ENCODE measurements at places on chromosomes 2 and 18.

DNA sequence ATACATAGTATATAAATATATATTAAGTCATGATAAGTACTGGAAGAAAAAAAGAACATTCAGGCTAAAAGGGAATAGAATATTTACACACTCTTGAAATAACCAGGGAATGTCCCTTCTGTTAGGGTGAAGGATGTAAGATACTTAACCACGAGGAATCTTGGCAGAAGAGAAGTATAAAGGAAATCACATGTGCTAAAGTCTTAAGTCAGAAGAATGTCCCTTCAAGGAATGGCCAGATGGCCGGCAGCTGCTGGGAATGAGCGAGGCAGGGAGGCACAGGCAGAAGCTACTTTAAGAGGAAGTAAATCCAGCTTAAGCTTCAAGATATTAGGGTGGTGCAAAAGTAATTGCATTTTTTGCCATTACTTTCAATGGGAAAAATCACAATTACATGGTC is 5.5 kb downstream of the CCDC102B start:
- no peak for DNase-seq

DNA sequence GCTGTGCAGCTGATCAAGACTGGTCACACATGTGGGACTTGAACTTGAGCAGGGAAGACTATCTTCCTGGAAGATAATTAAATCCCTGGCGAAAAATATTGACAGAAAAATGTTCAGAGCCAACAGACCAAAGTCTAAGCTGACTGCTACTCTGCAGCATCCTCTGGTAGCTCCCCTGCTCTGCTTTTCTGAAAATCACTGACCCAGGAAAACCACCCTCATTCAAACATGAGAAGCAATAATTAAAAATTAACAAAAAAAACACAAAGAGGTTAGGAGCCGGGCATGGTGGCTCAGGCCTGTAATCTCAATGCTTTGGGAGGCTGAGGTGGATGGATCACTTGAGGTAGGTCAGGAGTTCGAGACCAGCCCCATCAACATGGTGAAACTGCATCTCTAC is 151.9 kb downstream of the SCG2 start:
- no peak for DNase-seq

- DNase-seq = no peak
Observed at GRCh38 chr2:60554074-60554645, 706 bp upstream of the BCL11A start.

DNA sequence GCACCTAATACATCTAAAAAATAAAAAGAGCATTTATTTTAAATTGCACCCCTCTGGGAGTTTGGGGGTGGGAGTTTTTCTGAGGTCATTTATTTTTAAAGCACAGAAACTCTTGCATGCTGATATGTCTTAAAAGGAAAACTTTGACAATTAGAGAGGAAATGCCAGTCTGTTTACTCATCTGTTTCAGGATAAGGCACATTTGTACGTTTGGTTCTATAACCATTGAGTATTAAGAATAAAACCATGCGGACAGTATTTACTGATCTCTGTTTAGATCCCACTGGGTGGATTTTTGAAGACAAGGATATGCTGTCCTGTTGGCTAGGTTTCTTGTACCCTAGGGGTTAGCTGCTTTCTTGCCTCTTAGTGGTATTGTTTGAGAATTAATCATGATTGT is 122.9 kb downstream of the TANC1 start:
- no peak for DNase-seq

- DNase-seq = no peak
Observed at GRCh38 chr2:174888146-174888545, 117.0 kb downstream of the CHN1 start.

DNA sequence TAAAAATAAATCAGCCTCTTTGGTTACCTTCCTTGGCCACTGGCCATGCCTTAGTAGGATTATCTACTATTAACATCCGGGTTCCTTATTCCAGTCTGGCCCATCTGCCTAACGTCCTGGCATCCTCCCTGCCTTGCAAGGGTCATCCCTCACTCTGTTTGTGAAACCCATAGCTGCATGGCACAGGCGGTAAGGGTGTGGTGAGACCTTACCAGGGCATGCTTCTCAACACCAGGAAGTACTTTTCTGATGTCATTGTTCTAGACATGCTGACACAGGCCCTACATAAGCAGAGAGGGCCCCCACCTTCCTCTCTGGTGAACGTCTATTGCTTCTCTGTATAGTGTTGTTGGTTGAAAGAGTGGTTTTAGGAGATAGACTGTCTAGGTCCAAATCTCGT is 296.8 kb upstream of the SPRED2 start:
- no peak for DNase-seq

- no peak for DNase-seq
Observed at GRCh38 chr2:63122921-63123320, 72.3 kb downstream of the OTX1 start.

GRCh38 chr2:41933046-41933420 is 114.8 kb upstream of the PKDCC start:
- DNase-seq = no peak

DNA sequence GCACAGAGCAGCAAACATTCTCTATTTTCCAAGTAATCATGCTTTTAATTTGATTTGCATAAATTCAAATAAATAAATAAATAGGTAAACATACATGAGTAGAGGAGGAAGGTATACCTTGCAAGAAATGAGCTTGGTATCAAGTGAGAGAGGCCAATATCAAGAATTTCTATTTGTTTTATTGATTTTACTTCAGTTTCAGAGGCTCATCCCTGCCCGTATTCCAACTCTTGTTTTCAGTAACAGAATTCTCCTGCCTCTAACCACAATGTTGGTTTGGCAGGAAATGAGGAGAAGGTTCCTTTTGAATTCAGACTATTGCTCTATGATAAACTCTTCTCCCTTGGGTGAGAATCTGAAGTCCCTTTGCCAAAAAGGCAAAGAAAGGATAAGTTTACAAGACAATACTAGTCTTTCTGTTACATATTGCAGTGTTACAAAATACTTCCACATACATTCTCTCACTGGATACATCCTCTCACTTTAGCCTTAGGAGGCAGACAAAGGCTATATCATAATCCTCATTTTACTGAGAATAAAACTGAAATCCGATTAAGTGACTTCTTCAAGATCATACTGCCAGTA is 68.3 kb upstream of the ZNF397 start:
- DNase-seq = no peak

DNA sequence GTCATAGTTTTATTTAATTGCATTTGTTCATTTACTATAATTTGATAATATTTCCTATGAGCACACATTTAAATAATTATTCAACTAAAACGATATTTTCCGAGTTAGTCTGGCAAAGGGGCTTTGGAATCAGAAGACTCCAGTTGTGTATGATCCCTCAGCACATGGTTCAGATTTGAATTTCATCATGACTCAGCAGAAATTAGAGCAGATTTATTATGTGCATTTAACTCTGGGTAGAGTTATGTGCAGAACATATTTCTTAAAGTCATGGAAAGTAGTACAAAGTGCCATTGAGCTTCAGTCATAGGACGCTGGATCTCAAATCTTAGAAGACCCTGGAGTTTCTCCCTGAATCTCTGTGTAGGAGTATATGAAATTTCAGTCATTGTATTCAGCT is 106.7 kb downstream of the ADCYAP1 start:
- no peak for DNase-seq

- no peak for DNase-seq
Observed at GRCh38 chr2:83823229-83823628, 635.9 kb downstream of the SUCLG1 start.

- no peak for DNase-seq
Observed at GRCh38 chr18:55795101-55795669, 207.2 kb upstream of the TCF4 start.

GRCh38 chr18:77138270-77138669 is 5.7 kb upstream of the MBP start:
- no peak for DNase-seq

GRCh38 chr2:3257166-3257565 is 120.5 kb downstream of the EIPR1 start:
- no peak for DNase-seq

DNA sequence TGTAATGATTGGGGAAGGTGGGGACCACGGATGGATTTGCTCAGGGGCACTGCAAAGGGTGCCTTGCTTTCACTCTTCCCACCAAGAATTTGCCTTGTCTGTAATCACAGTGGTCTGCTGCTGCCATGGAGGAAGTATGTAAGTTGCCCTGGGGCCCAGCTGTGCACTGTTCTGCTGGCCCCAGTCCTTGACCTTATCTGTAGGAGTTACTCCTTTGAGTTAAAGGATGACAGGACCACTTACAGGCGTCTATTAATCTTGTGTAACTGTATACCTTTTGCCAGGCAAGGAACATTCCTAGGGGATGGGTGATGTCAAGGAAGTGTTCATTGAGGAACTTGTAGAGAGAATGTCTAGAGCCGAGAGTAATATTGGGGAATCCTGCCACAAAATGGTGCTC is 212.8 kb upstream of the LRRTM1 start:
- DNase-seq = no peak

- no peak for DNase-seq
Observed at GRCh38 chr2:127226520-127227263, 6.6 kb upstream of the CYP27C1 start.

- DNase-seq = no peak
Observed at GRCh38 chr2:109292386-109292785, 163.4 kb downstream of the SH3RF3 start.

DNA sequence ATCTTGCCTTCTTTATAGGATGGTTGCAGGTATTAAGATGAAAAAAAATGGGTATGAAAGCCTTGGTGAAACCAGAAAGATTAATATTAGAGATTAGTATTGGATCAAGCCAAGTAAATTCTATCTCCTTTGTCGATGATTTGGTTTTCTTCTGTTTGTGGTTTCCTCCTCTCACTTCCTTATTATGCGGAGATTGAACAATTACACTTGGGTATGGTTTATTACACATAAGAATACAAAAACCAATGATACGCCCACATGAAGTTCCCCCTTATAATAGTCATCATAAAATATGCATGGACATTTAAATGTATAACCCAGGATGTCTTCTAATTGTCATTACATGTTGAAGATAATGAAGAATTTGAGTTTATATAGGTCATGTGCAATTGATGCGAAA is 4.9 kb downstream of the LTBP1 start:
- DNase-seq = no peak

- no peak for DNase-seq
Observed at GRCh38 chr2:119846021-119846420, 86.3 kb downstream of the PTPN4 start.

GRCh38 chr2:167703441-167703840 is 544.0 kb downstream of the STK39 start:
- no peak for DNase-seq

DNA sequence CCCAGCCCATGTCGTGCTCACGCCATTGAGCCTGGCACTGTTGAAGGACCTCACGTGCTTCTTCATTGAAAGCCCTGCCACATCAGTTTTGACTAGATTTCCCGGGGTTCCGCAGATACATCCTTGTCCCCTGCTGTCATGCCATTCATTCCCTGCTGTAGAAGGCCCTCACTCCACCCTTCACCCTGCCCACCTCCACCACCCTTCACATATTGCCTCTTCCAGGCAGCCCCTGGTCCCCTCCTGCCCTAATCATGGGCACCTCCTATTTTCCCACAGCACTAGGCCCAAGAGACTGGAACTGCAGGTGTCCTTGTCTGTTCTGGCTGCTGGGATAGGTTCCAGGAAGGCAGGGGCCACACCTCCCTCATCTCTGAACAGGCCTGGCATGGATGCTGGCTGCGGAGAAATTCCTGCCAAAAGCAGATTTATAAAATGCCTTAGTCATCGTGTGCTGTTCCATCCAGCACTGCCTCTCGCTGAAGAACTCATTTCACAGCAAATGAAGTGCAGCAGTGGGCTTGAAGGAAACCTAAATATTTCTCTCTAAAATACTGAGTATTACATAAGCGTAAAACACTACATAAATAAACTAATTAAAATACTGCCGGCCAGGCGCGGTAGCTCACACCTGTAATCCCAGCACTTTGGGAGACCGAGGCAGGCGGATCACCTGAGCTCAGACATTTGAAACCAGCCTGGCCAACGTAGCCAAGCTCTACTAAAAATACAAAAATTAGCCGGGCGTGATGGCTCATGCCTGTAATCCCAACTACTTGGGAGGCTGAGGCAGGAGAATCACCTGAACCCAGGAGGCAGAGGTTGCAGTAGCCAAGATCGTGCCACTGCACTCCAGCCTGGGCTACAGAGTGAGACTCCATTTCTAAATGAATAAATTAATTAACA is 38.4 kb downstream of the EIF4E2 start:
- no peak for DNase-seq

- no peak for DNase-seq
Observed at GRCh38 chr2:160140471-160140870, 59.6 kb downstream of the ITGB6 start.

DNA sequence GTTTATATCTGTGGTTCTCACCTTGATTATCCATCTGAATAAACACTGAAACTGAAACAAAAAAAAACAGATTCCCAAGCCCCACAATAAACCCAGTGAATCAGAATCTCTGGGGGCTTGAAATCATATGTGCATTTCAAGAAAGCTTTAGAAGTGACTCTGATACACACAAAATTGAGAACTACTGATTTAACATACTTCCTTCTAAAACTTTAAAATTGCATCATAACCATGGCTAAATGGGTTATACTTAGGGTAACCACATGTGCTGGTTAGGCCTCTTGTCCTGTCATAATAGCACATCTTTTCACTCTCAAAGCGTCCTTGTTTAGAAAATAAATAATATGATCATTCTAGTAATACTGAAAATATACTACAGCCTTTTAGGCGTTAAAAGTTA is 100.9 kb downstream of the ATAD2B start:
- no peak for DNase-seq

- DNase-seq = no peak
Observed at GRCh38 chr18:59360381-59360780, 1.3 kb upstream of the LMAN1 start.

DNA sequence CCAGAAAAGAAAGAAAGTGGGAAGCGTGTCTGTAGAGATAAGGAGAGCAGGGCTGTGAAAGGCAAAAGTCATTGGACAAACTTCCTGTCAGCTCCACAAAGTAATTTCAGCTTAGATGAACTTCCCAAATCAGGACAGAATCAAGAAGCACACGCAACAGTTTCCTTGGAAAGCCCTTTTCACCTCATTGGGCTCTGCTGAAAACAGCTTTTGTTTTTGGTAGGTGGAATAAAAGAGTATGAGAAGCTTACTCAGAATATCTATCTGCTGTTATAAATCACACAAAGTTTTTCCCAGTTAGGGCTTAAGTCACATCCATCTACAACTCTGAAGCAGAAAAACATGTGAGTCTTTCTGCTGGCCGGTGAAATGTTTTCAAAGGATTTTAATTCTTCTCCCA is 42.4 kb upstream of the EFEMP1 start:
- no peak for DNase-seq

DNA sequence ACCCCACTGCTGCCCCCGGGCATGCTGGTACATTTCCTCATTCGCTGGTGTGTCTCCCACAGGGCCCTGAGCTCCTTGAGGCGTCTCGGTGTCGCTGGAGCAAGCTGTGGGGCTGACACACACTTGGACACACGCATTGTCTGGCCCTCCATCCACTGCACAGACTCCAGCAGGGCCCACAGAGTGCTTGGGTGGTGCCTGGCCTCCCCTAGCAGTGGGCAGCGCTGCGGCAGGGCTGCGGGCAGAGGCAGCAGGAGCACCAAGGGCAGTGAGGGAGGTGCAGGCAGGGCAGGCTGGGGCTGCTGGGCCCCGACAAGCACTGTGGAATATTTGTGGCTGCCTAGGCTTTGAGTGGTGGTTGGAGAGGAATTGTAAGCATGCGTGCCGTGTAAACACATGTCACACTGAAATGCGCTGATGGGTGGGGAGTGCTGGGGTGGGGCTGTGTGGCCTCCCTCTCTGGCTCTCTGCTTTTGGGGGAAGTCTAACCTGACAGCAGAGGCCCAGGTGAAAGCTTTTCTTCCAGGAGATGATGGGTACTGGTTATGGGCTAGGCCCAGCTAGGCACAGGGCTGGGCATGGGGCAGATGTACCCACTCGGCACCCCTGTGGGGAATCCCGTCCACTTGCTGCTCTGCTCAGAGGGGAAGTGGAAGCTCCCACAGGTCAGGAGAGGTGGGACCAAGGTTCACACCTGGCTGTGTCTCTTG is 55.5 kb upstream of the HS6ST1 start:
- DNase-seq = no peak

Measured in GM12891 (cell line).